ENCODE measurements at places on chromosomes 7 and 10.
A peak's percentile ranks its signal among the peaks of the same experiment; 100 is the strongest.

DNA sequence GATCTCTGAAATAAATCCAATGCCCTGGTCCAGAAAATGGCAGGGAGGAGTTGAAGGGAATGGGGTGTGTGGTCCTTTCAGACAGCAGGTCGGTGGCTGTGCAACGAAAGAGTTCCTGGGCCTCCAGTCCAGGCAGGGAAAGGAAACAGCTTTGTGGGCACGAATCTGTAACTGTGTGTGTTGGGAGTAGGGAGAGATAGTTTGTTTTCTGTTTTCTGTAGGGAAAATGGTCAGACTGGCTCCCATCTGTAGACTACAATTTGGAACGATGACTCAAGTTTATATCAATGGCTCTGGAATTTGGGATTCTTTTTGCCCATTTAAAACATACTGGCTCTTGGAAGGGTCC lies 2.6 kb upstream of the HOXA9 start:
- DNase-seq: no peak

- peak; percentile 45 for DNase-seq
These were observed 40.3 kb downstream of the FAM53B start for GRCh38 chr10:124703778-124704427.

DNA sequence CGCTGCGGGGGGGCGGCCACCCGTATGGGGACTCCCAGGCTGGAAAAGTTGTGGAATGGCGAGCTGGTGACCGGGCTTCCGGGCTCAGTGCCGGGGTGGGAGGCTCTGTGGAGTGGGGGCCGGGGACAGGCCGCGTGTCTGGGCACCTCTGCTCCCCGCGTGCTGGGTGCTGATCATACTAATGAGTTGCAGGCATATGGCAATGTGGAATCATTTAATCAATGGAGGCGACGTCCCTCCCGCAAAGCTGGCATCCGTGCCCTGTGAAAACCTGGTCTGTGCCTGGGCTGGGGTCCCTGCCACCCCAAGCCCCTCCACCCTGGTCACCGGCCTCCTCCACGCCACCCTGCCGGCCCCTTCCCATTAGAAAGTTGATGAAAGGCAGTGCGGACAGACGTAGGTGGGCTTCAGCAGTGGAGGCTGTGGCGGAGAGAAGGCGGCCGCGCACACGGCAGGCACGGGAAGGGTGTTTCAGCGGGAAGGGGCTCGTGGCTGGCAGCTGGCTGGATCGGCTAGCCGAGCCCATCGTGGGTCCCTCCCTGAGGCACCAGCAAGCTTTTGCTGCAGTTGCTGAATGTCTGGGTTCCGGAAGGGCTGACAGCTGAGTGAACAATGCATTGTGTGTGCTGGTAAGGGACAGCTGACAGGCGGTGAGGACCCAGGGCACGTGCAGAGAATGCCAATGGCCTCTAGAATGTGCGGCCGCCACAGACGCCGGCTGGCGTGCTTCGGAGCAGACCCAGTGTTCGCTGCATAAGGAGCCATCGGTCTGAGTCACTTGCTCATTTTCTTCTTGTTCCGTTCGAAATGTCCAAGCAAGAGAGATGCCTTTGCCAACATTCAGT lies 1.5 kb downstream of the ADGRA1 start:
- DNase-seq: peak; percentile 85

- DNase-seq: no peak
These were observed 8.4 kb downstream of the NACAD start for GRCh38 chr7:45080265-45080957.

DNA sequence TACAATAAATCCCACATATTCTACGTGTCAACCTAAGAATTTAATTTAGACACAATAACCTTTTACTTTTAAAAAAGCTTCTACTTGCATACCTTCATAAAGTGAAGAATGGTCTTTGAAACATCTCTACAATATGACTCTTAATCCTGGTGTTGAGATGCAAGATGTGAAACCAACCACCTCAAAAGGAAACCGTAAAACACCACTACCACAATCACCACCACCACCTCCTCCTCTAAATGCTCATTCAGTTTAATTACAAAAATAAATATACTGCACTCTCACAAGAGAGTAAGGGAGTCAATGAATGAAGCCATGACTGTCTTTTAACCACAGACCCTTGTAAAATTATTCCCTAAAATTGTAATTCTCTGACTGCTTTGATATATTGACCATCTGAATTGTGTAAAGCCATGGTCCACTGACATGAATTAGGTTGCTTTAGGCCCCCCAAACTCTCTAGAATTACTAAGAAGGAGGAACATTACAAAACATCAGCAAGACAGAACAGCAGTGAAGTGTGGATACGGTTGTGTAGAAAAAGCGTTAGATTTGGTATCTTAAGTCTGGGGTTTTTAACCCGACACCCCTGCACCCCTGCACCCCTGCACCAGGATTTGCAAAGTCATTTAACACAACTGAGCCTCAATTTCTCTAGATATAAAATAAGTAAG lies 171.4 kb downstream of the SFMBT2 start:
- DNase-seq: no peak

DNA sequence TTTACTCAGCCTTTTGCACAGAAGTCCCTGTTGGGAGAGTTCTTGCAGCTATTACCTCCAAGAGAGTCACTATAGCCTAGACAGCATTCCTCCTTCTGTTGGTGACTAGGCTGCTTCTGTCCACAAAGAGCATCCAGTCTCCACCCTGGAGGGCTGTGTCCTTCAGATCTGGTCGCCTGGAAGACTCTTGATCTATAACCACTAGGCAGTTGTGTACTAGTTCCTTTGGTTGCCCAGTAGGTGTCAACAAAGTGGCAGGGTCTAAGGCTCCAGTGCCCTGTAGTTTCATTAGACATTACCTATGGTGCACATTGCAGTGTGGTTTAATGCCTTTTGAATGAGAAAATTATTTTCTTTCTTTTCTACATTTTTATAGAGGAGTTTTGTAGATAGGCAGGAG lies 11.3 kb upstream of the AKR1C2 start:
- DNase-seq: no peak

DNA sequence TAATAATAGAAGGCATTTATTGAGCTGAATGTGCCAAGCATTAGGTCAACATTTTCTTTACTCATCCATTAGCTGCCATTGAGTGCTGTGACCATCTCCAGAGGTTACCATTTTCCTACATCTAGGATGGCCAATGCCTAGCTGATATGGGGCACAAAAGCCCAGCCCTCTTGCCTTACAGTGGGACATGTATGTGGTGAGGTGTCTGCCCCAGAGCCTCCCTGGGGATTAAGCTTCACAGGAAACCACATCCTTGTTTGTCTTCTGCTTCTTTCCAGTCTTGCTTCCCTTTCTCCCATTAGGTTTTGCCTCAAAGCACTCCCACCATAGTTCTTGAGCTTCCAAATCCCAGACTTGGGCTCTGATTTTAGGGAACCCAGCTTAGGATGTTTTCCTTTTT lies 258.7 kb downstream of the SORCS3 start:
- DNase-seq: no peak

DNA sequence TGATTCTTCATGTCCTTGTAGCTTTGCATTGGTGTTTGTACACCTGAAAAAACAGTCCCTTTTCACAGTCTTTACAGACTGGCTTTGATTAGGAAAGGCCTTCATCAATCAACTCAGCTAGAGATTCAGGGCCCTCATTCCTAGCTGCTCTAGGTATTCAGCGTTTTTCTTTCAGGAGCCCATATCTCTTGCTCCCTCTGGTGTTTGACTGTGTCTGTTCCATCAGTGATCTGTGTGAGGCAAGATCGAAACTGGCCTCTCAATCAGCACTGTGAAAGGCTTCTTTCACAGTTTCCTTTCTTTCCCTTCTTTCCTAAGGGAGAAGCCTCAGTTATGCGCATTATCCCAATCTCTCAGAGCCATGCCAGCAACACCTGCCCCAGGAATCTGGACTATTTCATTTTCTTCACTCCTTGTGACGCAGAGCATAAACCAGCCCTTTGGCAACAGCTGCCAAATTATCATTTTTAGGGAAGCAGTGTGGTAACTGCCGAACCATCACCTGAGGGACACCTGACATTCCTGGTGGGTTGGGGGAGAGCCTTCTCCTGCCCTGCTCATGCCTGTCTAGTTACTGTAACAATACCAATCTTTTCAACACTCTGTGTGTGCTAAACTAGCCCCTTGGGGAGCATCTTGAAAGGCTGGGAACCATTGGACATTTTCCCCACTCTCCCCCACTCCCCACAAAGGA lies 75.7 kb upstream of the CCDC71L start:
- no peak for DNase-seq

- peak; percentile 15 for DNase-seq
These were observed 59.0 kb upstream of the CHST15 start for GRCh38 chr10:124152139-124153022.

- DNase-seq: no peak
These were observed 399.0 kb upstream of the C7orf33 start for GRCh38 chr7:148191391-148192065.

DNA sequence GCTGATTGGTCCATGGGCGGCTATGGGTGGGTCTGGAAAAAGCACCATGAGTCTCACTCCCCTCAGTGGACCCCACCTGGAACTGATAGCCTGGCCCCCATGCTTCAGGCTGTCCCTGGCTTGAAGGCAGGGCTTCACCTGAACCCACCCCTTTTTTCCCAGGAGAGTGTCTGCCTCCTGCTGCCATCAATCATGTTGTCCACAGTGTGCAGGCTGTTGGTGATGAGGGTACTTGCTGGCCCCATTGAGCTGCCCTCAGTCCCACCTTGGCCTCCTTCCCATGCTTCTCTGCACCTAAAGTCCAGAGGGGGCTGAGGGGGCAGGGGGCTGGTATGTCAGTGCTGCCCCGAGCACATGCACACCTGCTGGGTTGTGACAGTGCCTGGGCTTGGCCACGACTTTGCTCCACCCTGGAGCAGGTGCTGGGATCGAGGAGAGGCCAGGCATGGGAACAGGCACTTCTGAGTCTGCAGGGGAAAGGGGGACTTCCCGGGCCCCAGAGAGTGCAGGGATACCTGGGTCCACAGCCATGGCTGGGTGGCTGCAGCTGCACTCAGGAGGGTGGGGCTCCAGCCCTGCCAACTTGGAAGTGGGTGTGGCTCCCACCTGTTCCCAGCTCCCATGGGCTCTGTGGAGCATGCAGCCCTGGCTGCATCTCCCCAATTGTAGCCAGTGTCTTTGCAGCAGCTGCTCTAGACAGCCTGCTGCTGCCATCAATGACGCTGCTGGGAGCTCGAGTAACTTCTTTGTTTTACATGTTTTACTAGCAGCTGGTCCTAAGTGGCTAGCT lies 56.9 kb downstream of the ADK start:
- DNase-seq: no peak

- no peak for DNase-seq
These were observed 640.4 kb downstream of the LRMDA start for GRCh38 chr10:76071653-76072365.

- DNase-seq: no peak
These were observed 88.9 kb downstream of the KCNMA1 start for GRCh38 chr10:77548671-77549070.

GRCh38 chr10:120998251-120998650 lies 147.1 kb downstream of the WDR11 start:
- DNase-seq: no peak

DNA sequence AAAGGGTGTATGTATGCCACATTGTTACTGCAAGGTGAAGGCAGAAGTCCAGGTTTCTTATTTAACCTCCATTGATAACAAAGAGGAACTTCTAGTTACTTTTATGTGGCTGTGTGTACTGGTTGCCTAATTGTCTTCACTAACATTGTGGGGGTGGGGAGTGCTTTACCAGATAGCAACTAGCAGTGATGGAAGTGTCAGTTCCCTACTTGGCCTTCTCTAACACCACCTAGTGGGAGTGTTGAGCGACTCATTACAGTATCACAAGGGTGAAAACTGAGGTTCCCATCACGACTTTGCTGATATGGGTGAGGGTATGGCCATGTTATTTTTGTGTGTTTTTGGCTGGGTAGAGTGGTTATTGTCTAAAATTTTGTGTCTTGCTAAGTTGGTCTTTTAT lies 274.4 kb downstream of the THSD7A start:
- no peak for DNase-seq

DNA sequence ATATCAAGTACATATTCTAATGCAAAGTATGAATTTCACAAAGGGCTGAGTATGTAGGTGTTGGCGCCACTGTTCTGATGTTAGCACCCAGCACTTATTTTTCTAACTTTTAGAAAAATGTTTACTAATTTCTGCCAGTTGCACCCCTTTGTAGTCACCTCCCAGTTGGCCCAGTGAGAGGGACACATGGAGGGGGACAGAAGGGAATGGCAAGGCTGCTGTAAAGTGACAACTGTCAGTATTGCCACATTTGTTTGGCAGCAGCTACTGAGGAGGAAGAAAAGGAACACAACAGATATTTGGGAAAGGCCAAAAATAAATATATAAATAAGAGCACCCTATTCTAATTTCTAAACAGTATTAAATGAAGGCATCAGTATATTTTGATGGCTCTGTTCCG lies 57.3 kb downstream of the ANK3 start:
- DNase-seq: no peak

DNA sequence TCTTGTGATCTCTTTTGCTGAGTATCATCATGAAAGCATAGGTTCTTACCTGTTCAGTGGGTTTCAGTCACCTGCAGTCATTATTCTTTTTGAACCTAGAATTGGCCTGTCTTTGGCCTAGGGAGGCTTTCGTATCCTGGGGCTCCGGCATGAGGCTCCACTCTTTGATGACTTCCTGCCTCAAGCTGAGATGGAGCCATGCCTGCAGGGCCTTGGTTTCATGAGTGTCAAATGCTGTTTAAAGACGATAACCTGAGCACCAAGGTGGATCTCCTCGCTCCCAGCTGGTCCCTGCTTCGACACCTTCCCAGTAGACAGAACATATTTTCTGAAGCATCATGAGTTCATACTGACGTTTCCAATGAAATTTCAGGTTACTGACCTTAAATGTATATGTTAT lies 597.8 kb upstream of the FOXK1 start:
- DNase-seq: no peak

DNA sequence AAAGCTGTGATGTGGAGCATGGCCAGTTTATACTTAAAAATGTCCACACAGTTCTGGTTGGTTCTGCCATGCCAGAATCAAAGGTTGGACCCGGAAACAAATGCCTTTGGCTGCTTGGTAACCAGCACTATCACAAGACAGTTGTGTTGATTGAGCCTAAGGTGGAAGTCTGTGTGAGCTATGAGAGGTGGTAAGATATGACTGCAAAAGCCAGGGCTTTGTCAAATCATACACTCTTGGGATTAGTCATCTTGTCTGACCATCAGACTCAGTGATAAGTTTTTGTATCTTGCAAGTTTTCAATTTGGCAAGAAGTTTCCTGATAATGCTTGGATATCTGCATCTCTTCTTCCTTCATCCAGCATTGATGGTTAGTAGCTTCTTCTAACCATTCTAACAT lies 35.5 kb downstream of the GPR141 start:
- no peak for DNase-seq

DNA sequence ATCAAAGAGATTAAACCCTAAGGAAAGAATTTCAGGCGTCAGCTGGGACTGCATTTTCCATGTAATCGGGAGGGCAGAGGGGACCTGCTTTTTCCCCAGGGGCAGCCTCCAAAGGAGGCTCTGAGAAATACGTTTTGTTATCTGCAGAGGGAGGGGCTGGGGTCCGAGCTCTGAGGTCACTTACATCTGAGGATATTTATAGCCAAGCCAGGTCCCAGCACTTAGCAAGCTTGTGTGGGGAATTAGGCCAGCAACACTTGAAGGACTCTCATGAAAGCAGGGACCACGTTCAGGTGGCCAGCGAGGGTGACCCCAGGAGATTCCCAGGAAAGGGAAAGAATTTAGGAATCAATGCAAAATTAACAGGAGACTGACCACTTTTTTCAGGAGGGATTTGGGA lies 20.6 kb upstream of the GDI2 start:
- no peak for DNase-seq

- DNase-seq: no peak
These were observed 43.6 kb downstream of the PLCE1 start for GRCh38 chr10:94037286-94037685.
